ENCODE measurements at places on chromosomes 4 and X.

GRCh38 chrX:41265615-41266014 is 68.3 kb upstream of the DDX3X start:
- DNase-seq, result peak; percentile 46

- no peak for DNase-seq
Observed at GRCh38 chr4:116733370-116733769, 352.0 kb downstream of the TRAM1L1 start.

DNA sequence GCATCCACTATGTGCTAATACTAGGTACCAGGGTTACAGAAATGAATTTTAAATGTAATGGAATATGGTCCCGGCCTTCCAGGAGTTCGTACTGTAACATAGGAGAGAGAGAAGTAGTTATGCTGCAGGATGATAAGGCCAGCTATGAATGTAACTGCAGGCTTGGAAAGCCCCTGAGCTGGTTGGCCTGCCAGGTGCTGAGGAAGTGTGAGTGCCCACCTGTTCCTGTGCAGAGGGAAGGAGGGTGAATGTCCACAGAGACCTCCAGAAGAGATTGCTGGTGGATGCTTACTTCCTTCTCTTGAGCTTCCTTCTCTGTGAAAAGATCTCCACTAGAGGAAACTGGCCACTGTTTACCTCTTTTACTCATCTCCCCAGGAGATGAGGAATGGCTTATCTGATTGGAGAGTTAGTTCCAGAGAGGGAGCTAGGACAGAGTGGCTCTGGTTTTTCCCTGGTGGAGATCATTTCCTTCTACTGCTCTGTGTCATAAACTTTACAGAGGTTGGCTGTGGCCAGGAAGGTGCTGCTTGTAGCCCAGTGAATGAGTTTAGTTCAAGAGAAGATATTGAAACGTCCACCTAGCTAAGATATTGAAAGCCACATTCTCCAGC is 114.0 kb upstream of the LNX1 start:
- DNase-seq, result no peak

DNA sequence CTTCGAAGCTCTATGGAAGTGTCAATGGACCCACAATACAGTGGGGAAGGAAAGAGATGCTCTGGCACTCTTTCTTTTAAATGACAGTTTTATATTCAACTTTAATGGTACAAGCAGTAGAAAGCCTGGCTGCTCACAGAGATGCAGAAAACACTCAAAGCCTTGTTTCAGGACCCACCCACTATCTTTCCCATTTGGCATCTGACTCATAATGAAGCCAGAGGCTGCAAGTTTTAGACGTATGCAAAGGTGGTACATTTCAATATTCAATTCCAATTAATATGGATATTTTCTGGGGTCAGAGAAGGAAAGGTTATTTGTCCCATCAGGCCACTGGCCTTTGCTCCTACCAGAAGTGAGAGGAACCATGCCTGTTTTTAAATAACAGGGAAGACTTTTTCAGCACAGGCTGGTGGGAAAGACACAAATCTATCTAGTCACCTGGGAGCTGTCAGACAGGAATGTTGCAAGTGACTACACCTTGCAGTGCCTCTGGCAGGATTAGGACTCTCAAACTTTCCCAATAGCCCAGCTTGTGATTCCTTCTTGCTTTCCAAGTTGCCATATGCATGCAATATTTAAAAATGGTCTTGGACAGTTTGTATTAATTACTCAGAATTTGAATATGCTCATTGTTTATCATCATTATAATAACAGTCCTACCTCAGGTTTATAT is 70.0 kb upstream of the RAB40AL start:
- no peak for DNase-seq

GRCh38 chrX:110847334-110847733 is 51.7 kb upstream of the CHRDL1 start:
- DNase-seq, result peak; percentile 0

Data from stimulated activated CD4-positive, alpha-beta T cell treated with anti-CD3 and anti-CD28 coated beads, Interleukin-2, amount 100 ng/mL, for 4 hours (primary cell).